ENCODE measurements at places on chromosomes 3 and 15. TPM values are rescaled to one million over a fixed set of nuclear protein-coding genes. Genes with fewer than 3 reads are reported as not detected.
A peak's percentile ranks its signal among the peaks of the same experiment; 100 is the strongest.

DNA sequence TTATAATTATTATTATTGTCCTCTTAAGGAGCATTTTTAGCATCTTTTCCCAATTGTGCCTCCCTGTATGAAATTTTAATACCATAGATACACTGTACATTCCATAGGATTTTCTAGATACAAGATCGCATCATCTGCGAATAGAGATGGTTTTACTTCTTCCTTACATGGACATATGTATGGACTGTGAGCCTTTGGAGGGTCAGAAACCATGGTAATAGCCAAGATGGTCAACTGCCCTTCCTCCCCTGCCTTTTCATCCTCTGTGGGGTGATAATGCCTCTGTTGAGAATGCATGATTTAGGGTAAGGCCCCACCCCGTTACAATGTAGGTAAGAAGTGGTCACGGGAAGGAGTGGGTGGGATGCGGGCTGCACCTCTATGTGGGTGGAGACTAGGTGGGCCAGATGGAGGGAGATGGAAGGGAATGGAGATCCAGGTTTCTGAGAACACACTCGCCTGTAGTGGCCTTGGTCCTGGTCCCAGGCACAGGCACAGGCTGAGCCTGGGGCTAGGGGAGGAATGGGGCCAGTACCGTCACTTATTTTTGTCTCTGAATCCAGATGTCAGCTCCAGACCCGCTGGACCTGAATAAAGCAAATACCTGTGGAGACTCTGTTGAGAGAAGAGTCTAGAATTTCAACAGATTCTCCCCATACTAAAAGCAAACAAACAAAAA, 31.7 kb downstream of the GOLGA6A start:
- no peak for DNase-seq

- DNase-seq, result peak; percentile 75
Observed at GRCh38 chr3:100706365-100706764, 2.9 kb upstream of the TFG start.

- no peak for DNase-seq
Observed at GRCh38 chr15:93501946-93502345, 412.9 kb upstream of the RGMA start.

DNA sequence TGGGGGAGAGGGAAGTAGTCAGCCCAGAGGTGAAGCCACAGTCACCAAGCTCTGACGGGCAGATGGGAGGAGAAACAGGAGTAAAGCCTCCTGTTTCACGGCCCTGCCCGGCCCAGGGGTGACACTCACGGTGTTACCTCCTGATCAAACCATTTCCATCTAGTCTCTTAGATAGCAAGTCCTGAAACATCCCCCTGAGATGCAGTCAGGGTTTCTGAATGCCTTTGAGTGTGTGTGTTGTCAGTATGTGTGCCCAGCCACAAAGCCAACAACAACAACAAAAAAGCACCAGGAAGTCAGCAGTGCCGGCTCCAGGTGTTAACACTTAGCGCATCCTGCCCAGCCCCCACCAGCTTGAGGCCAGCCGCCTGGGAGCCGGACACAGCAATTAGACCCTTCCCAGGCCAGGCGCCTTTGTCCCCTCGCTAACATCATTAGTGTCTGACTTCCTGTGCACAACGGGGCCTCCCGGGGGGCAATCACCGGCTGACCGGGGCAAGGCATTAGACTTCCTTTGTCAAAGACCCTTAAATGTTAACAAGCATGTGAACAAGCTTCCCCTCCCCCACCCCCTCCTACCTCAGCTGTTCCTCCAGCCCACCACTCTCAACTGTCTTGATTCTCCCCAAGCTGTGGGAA, 34.5 kb downstream of the IL17RD start:
- no peak for DNase-seq

- no peak for DNase-seq
Observed at GRCh38 chr3:113252553-113252952, 41.2 kb downstream of the BOC start.

MYZAP gene
- total RNA-seq, result 3.5 TPM

LAMB2 gene
- 153 TPM for total RNA-seq

- no peak for DNase-seq
Observed at GRCh38 chr3:45112939-45113338, 33.2 kb downstream of the CDCP1 start.

KIF23 gene
- 88.7 TPM for total RNA-seq

GRCh38 chr3:122272879-122273278, 52.2 kb upstream of the CSTA start:
- no peak for DNase-seq

DNA sequence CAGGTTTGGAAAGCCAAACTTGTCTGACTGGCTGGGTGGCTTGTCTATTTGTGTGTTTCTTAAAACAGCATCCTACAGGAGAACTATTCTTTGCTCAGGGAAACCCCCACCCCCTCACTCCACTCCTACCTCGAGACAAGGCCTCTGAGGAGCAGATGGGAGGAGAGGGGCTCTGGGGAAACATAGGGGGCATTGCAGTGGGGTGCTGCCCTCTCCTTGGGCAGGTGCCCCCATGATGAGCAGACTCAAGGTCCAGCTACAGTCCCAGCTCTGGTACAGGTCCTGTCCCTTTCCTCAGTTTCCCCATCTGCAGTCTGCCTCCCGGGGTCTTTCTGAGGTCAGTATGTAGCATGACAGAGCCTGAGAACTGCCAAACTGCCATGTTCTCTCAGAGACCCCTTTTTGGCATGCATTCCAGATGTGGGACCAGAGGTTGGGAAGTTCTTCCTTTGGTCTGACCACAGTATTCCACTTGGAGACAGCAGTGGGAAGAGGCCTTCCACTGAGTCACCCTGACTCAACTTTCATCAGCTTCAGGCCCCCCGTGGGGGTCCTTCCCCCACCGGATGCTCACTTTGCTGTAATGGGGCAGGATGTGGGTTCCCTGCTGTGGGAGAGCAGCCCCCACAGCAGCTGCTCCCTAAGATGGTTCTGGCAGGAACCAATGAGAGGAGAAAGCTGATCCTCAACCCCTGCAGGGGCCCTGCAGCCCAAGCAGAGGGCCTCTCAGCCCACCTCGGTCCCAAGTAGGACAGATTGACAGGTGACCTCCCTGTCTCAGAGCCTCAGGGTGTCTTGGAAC, 32.3 kb upstream of the CYP11A1 start:
- DNase-seq, result peak; percentile 61

DNA sequence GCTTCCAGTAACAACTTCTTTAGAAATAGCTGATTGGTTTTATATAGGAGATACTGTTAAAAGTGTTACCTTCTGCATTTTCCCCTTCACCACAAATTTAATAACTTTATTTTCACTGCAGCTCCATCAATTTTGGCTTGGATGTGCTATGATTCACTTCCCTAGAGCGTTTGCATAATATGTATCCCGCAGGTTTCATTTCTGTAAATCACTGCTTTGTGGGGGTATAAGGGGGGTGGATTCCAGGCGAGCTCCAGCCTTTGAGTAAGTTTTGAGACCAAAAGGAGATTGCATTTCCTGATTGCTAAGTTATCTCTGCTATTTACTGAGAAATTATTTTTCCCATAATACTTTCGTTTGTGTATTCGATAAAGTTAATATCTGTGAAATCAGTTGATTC, 232.6 kb downstream of the TBL1XR1 start:
- DNase-seq, result no peak

DNA sequence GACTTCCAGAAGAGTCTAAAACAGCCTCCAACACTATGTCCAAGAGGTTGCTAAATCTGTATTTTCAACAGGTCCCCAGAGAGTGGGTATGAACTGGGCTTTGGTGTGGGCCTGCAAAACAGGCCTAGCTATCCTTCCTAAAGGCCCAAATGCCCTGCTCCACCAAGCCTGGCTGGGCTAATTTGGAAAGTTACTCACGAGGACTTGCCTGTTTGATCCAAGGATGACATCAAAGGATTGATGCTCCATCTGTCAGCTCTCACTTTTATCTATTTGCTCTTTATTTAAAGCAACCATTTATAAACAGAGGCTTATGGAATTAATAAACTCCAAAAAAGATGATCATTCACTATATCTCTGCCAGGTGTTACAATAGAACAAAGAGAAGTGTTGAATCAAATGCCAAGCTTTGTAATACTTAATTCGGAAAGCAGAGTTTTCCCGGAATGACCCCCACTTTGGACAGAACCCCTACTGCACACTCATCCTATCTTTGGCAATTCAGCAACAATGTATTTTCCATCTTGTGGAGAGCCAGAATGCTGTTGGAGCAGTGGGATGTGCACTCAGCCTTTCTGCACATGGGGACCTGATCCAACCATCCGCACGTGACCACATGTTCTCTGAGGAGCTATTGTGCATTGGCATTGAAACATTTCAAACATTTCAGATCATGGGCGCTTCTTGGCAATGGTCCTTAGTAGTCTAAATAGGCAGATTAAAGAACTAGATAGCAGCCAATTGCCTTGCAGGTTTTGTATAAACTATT, 163.3 kb upstream of the THBS1 start:
- DNase-seq, result no peak

DNA sequence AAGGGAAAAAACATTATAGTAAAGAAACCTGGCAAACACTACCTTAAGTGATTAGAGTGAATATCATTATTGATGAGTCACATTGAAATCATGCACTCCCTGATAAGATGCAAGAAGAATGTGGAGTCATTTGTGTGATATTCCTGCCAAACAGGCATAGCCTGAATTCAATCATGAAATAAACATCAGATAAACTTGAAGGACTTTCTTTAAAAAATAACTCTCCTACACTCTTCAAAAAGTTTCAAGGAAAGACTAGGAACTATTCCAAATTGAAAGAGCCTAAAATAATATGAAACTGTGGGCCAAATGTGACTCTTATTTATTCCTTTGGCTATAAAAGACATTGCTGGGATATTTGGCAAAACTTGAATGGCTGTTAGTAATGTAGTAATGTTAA, 625.7 kb upstream of the LMCD1 start:
- DNase-seq, result peak; percentile 79

DNA sequence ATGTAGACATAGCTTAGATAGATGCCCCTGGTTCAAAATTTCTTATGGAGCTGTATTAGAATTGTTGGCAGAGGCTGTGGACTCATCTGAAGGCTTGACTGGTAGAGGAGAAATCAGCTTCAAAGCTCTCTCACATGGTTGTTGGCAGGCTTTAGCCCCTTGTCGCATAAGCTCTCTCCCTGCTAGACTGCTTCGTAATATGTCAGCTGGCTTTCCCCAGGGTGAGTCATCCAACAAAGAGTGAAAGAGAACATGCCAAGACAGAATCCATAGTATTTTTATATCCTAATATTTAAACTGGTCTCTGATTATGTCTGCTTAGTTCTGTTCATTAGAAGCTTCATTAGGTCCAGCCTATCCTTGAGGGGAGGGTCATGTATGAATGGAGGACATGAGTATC, 427.4 kb upstream of the NAALADL2 start:
- DNase-seq, result peak; percentile 58

GRCh38 chr3:115550285-115550761, 73.0 kb upstream of the GAP43 start:
- DNase-seq, result no peak

CPN2 gene
- total RNA-seq, result not detected

DNA sequence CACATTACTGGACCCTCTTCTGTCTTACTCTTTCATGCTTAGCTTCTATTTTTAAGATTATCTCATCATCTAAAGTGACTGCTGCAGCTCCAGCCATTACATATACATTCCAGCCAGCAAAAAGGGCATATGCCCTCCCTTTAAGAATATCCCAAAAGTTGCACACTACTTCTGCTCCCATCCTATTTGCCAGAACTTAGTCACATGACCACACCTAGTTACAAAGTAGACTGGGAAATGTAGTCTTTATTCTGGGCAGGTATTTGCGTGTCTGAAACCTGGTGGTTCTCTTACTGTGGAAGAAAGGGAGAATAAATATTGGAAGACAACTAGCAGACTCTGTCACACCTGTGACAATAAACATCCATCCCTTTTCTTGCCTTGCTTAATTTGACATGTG, 341.6 kb upstream of the NR2E3 start:
- DNase-seq, result no peak

GRCh38 chr15:58551084-58551763, 119.4 kb downstream of the LIPC start:
- no peak for DNase-seq

SLC6A11 gene
- total RNA-seq, result 5.7 TPM

- DNase-seq, result no peak
Observed at GRCh38 chr15:73517566-73517965, 74.6 kb downstream of the REC114 start.

DNA sequence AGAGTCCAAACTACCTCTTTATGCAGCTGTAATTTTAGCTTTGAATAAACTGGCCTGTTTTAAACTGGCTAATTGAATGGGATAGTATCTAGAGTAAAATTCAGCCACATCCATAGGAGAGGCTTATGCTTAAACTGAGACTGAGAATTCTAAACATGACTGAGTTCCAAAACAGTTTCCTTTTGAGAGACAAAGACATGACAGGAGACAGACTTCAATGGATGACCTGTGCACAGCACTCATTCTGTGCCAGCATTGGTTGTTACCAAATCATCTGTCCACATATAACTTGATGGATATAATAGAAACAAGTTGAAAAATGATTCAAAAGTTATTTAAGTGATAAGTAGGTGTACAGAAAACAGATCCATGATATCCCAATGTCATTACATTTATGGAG, 20.9 kb downstream of the IL12A start:
- DNase-seq, result no peak

ARL14 gene
- total RNA-seq, result 0.44 TPM

ATP13A3 gene
- total RNA-seq, result 96.8 TPM

DNA sequence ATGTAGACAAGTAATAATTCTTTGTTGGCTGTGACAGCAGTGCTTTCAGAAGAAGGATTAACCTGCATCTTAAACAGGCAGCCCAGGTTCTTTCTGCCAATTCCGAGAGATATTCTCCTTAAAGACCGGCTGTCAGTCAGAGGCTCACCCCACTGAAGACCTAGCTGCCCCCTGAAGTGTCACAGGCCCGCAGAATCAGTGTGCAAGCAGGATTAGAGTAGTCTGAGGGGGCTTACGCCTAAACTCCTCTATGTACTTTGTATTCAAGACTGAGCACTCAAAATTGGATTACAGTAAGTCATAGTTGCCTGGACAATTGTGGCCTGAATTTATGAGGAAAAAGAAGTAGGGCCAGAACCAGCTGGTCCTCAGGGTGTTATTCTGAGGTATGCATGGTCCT, 342.9 kb downstream of the CLSTN2 start:
- DNase-seq, result no peak

UPK1B gene
- total RNA-seq, result 4.8 TPM

- DNase-seq, result peak; percentile 4
Observed at GRCh38 chr15:95922431-95922830, 408.1 kb upstream of the NR2F2 start.

DNA sequence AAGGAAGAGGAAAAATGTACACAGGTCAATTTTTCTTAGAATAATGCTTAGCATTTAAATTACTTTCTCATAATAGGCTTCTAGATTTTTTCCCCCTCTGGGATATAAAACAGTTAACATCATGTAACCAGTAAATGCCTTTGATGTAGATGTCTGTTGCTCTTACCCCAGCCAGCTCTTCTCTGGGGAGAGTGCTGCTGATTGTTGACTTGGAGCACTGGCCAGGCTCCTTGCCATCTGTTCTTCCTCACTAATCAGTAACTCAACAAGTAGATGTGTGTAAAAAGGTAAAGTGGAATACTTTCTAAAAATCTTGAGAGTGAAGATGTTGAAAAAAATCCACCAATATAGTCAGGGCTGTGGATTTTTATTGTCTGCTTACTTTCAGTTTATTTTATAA, 42.2 kb downstream of the RIOX2 start:
- DNase-seq, result no peak
